ENCODE measurements at places on chromosomes 4 and X.

- no peak for DNase-seq
Measured at GRCh38 chr4:61332693-61333092, 132.6 kb downstream of the ADGRL3 start.

DNA sequence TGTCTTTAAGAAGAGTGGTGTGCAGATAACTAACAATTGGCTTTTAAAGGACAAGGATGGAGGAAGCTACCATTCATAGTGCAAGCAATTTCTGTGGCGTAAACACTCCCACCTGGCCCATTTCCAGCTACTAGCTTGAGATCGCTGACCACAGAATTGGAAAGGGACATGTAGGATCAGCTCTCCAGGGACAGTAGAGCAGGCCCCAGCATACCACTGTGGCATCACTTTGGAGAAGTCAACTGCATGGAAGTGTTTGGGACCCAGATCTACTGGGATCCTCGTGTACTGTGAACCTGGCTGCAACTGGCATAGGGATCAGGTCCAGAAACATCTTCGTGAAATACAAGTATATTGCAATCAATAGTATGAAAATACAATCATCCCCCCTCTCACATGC lies 515.0 kb downstream of the INPP4B start:
- no peak for DNase-seq

DNA sequence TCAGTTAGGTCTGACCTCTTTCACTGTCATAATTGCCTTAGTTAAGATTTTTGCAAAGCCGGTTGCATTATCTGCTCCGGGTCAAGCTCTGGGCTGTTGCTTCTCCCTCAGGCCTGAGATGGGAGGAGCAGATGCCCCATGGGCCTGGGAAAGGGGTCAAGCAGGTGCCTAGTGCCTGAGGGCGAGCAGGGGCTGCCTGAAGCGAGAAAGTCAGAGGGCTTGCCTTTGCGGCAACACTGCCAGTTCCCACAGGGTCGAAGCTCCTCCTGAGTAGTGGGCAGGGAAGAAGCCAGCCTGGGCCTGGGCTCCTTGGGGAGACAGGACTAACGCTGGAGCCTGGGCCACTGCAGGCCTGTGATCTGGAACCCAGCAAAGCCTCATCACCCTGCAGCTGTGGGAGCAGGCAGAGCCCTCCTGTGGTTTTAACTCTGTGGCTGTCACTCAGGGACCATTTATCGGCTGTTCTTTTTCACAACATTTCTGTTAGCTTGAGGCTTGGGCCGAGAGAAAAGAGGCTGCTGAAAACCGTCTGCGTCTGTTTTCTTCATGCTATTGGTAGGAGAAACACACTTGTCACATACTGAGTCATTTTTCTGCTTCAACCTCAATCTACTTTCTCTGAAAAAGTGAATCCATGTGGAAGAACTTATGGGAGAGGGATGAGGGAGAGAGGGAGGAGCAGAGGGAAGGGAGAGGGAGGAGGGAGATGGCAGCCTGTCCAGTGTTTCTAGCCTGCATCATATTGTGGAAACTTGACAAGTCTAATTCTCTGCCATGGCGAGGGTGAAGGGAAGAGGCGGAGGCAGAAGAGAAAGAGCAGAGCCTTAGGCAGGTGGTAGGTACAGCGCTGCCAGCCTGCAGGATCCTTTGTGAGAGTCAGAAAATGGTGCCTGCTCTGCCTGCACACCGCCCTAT lies 68.4 kb downstream of the RHOH start:
- peak; percentile 36 for DNase-seq

- DNase-seq, result no peak
Measured at GRCh38 chrX:136847874-136848273, 32.7 kb downstream of the RBMX start.

DNA sequence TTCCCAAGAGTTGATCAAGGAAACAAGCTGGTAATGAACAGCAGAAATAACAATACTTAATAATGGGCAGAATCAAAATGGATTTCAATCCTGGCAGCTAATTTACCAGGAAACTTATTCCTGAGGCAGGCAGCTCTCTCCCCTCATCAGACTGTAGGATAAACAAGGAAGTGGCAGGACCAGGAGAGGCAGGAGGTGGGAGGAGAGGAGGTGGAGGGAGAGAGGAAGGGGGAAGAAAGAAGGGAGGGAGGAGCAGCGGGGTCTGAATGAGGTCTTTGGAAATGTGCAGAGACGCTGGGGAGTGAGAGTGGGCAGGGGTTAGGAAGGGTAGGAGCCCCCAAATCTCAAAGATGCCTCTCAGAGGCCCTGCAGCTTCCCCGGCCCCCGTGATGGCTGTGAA lies 231.5 kb downstream of the BCOR start:
- DNase-seq, result no peak

DNA sequence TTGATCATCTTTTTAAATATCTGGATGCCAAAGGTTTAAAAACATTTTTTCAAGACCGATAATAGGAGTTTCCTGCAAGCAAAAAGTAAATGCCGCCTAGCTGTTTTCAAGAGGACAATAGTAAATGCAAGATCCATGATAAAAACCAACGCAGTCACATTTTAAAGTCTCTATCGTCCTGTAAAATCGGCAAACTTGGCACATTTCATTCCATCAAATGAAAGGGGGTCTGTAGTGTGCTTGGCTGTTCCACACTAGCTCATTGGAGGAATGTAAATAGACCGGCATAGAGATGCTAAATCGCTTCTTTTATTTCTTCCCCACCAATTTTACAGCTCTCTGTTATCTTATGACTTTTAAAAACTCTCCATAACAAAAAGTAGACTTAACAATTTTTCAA lies 202.2 kb downstream of the NLGN4X start:
- DNase-seq, result no peak

GRCh38 chr4:82611982-82612381 lies 50.2 kb upstream of the TMEM150C start:
- DNase-seq, result no peak

- DNase-seq, result no peak
Measured at GRCh38 chr4:110229266-110229665, 30.9 kb upstream of the ELOVL6 start.

GRCh38 chr4:100208964-100209363 lies 18.7 kb upstream of the DDIT4L start:
- no peak for DNase-seq

GRCh38 chrX:12292996-12293765 lies 154.9 kb downstream of the FRMPD4 start:
- DNase-seq, result no peak

DNA sequence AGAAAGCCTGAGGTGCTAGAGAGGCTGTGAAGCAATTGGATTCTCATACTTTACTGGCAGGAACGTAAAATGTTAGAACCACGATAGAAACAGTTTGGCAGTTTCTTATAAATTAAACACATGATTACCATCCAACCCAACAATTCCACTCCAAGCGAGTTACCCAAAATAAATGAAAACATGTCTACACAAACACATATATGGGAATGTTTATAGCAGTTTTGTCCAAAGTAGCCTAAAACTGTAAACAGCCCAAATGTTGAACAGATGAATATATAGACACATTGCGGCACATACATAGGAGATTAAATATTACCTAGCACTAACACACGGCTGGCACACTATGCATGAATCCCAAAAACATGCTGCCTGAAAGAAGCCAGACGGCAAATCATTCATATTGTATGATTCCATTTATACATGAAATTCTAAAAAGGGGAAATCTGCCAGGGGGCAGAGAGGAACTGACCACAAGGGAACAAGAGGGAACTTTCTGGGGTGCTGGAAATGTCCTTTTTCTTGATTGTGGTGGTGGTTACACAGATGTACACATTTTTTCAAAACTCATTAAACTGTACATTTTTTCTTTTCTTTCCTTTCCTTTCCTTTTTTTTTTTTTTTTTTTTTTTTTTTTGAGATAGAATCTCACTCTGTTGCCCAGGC lies 50.4 kb upstream of the SLC25A4 start:
- no peak for DNase-seq

- no peak for DNase-seq
Measured at GRCh38 chr4:168664242-168664891, 167.5 kb downstream of the PALLD start.

GRCh38 chr4:145623831-145624230 lies 4.6 kb downstream of the MMAA start:
- no peak for DNase-seq

GRCh38 chr4:155491336-155492120 lies 114.8 kb upstream of the MAP9 start:
- DNase-seq, result no peak

- DNase-seq, result no peak
Measured at GRCh38 chr4:102586002-102586643, 85.0 kb downstream of the NFKB1 start.

DNA sequence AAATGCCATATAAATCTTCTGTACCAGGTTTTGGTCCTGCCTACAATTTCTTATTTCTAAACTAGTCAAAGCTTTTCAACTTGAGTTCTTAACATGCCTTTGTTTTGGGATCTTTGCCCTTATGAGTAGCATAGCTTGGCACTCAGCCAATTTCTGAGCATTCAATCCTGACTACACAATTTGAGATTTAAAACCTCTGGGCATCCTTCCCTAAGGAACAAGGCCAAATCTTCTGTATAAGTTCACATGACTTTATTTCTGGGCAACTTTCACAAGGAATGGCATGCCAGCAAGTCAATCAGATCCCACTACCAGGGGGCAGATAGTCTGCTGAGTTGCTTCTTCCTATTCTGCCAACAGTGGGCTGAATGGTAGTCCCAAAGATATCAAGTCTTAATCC lies 254.2 kb downstream of the ADAMTS3 start:
- no peak for DNase-seq

DNA sequence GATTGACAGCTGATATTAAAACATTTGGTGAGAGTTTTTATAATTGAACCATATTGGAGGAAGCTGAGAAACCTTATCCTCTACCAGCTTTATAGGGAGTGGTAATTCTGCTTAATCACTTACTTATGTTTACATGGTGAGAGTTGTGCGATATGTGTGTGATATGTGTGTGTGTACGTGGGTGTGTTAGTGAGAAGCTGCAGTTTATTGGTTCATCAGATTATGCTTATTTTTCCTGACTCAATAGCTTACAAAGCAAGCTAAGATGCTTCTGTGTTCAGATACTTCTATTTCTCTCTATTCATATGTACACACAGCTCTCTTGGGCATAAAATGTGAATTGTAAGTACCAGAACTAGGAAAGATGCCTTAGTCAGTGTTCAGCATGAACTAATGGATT lies 343.7 kb downstream of the GRIA2 start:
- DNase-seq, result no peak

- no peak for DNase-seq
Measured at GRCh38 chr4:177519481-177520260, 77.4 kb upstream of the AGA start.

DNA sequence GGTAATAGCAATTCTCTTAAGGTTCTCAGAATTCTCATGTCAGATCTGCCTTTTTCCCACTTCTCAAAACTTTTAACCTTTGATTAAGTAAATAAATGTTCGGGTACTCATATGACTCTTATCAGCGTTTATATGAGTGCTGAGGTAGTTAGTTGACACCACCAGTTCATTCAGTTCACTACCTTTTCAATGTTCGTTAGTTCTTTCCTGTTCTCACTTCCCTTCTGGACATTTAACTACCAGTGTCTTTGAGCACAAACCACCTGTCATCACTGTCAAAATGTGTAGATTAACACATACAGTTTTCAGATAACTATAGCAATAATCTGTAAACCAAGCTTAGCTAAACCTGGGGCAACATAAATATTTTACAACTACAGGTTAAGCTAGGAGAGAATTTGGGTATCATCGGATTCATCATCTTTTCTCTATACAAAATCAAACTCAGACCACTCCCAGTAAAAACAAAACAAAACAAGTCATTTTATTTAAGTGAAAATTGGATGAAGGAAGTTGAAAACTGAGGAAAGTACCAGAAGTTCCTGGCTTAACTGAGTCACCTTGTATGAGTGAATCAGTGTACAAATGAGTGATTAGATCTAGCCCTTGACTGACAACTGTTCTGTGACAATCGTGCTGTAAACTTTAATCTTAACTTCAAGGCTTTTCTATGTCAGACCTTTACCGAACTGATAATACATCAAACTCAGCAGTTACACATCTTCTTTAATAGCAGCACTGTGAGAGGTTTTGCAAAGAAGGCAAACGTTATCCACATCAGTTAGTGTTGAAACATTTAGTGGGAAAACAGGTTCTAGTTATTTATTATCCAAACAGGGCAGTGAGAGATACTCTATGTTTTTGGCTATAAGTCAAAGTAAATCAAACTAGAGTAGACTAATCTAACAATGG lies 41.9 kb downstream of the ARHGEF38 start:
- peak; percentile 57 for DNase-seq

GRCh38 chr4:5823542-5824211 lies 69.2 kb downstream of the CRMP1 start:
- DNase-seq, result no peak

DNA sequence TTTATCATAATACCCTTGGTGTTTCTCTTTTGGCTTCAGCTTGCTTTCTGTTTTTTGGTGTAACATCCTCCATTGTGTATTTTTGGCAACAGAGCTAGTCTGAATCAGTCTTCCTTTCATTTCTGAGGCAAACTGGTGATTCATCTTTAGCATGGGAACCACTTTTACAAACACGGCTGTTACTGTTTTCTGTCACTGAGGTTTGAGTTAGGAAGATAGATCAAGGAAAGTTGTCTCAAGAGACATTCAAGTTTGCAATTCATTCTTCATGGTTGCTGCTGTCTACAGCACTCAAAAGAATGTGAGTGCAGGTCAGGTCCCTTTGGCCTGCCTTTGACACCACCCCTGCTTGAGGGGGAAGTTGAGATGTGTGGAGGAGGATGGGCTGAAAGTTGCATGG lies 36.3 kb downstream of the IL21 start:
- no peak for DNase-seq

- no peak for DNase-seq
Measured at GRCh38 chr4:186283311-186283710, 17.3 kb downstream of the F11 start.

GRCh38 chrX:74408304-74408703 lies 13.0 kb upstream of the SLC16A2 start:
- no peak for DNase-seq

- peak; percentile 61 for DNase-seq
Measured at GRCh38 chrX:134520860-134521390, 61.0 kb downstream of the HPRT1 start.

- peak; percentile 65 for DNase-seq
Measured at GRCh38 chr4:152045807-152046571, 285.2 kb upstream of the GATB start.

- DNase-seq, result no peak
Measured at GRCh38 chrX:9745417-9746115, 20.1 kb downstream of the GPR143 start.

DNA sequence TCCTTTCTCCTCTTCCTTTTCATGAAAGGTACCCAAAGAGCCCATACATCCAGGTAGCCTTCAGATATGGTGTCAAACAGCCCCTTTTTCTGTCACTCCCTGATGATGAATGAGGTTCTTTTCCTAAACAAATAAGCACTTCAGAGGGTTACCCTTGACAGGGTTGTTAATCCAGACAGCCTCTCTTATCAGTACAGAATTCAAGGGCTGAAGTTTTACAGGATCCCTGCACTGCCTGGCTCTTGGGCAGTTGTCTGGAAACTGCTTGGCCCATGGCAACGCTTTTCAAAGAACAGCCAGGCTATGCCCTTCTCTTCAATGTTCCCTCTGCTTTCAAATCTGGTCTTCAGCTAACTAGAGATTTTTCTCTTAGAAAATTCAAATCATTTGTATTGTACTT lies 352.6 kb upstream of the FAM241A start:
- no peak for DNase-seq

Data from Caco-2 (cell line).